Pancreas (tissue), 10 donors: ENCODE measurements at places on chromosomes 13 and 19. TPM values are rescaled to one million over a fixed set of nuclear protein-coding genes. Genes with fewer than 3 reads are reported as not detected.

SLC25A41 gene
- total RNA-seq: 0.14 TPM

TMEM143 gene
- 4.8 TPM for total RNA-seq

SLAIN1 gene
- total RNA-seq: 7.0 TPM

ANGPTL8 gene
- total RNA-seq: not detected

NLRP9 gene
- total RNA-seq: not detected

TMEM145 gene
- total RNA-seq: 1.0 TPM

CNN1 gene
- 1.3 TPM for total RNA-seq

CHAMP1 gene
- total RNA-seq: 9.0 TPM

LGALS14 gene
- total RNA-seq: not detected

S1PR4 gene
- total RNA-seq: not detected

MISP gene
- 1.3 TPM for total RNA-seq

DNA sequence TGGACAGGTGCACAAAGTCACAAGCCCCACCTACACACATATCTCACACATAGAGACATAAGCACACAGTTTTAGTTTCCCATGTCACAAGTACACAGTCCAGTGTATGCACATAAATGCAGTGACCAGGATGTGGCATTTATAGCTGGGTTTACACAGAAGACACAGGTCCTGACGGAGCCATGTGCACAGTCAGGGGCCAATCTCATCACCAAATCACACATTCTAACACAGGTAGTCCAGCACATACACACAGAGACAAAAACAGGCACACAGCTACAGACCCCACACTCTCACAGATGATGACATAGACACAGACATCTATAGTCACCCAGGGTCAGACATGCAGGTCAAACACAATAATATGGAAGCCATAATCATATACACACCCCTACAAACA is 2.1 kb downstream of the NUMBL start:
- H3K4me1 ChIP-seq: peaks cover 2% of the 10 kb centered on the region
- no peak overlapping the region for H3K27ac ChIP-seq
- no peaks in the 10 kb centered on the region for H3K27me3 ChIP-seq
- no peaks in the 10 kb centered on the region for H3K36me3 ChIP-seq
- no peak overlapping the region for H3K4me3 ChIP-seq

GRCh38 chr19:19488875-19489690 is 26.3 kb downstream of the TSSK6 start:
- H3K27me3 ChIP-seq: no peaks in the 10 kb centered on the region
- H3K36me3 ChIP-seq: no peaks in the 10 kb centered on the region
- H3K4me1 ChIP-seq: peaks cover 31% of the 10 kb centered on the region
- H3K27ac ChIP-seq: peak overlapping the region; percentile 64

DNA sequence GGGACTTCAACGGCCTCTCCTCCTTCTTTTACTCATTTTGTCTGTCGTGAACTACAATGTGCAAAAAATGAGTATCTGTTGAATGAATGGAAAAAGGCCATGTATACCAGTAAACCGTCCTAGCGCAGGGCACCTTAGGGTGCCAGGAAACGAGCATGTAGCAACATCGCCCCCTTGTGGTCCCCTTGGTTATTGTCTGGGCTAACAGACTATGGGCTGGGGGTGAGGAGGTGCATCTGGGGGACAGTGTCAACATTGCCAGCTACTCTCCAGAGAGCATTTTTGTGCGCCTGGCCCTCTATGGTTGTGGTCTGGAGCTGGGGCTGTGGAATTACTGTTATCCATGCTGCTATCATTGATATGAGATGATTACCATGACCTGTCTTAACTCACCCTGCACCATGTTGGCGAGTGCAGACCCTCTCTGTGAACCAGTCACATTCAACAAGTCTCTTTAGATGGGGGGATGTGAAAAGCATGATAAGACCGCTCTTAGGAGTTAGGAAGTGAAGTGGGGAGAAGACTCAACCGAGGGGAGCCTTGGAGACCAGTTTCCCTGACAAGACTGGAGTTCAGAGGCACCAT is 22.8 kb upstream of the SIGLEC11 start:
- peak; percentile 68 for DNase-seq
- H3K27ac ChIP-seq: no peak overlapping the region
- H3K4me3 ChIP-seq: no peak overlapping the region
- no peaks in the 10 kb centered on the region for H3K27me3 ChIP-seq
- peaks cover 5% of the 10 kb centered on the region for H3K36me3 ChIP-seq

GRCh38 chr13:27789153-27789494 is 3.2 kb upstream of the GSX1 start:
- no peak for DNase-seq
- peaks cover 6% of the 10 kb centered on the region for H3K4me1 ChIP-seq
- H3K4me3 ChIP-seq: no peak overlapping the region
- no peaks in the 10 kb centered on the region for H3K36me3 ChIP-seq
- peaks cover 27% of the 10 kb centered on the region for H3K27me3 ChIP-seq

- no peak overlapping the region for H3K4me3 ChIP-seq
- no peak for DNase-seq
- H3K4me1 ChIP-seq: no peaks in the 10 kb centered on the region
- H3K27me3 ChIP-seq: no peaks in the 10 kb centered on the region
- H3K27ac ChIP-seq: no peak overlapping the region
- H3K36me3 ChIP-seq: no peaks in the 10 kb centered on the region
Observed at GRCh38 chr13:76677043-76677442, 209.2 kb downstream of the KCTD12 start.

- H3K27me3 ChIP-seq: no peaks in the 10 kb centered on the region
- no peak overlapping the region for H3K4me3 ChIP-seq
- H3K27ac ChIP-seq: no peak overlapping the region
- H3K36me3 ChIP-seq: no peaks in the 10 kb centered on the region
Observed at GRCh38 chr13:24654741-24655140, 25.5 kb upstream of the ATP12A start.

DNA sequence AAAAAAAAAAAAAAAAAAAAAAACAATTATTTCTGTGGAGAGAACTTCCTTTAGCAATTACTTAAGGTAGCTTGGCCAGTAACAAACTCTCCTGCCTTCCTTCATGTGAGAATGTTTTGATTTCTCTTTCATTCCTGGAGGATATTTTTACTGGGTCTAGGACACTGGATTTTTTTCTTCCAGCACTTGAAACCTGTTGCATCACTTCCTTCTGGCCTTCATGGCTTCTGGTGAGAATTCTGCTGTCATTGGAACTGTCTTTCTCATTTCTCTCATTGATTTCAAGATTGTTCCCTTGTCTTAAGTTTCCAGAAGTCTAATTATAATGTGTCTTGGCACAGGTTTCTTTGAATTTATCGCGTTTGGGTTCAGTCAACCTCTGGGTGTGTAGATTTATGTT is 19.3 kb upstream of the RAB20 start:
- DNase-seq: no peak
- H3K27me3 ChIP-seq: no peaks in the 10 kb centered on the region
- peaks cover 6% of the 10 kb centered on the region for H3K4me1 ChIP-seq
- H3K27ac ChIP-seq: no peak overlapping the region
- H3K36me3 ChIP-seq: no peaks in the 10 kb centered on the region

DNA sequence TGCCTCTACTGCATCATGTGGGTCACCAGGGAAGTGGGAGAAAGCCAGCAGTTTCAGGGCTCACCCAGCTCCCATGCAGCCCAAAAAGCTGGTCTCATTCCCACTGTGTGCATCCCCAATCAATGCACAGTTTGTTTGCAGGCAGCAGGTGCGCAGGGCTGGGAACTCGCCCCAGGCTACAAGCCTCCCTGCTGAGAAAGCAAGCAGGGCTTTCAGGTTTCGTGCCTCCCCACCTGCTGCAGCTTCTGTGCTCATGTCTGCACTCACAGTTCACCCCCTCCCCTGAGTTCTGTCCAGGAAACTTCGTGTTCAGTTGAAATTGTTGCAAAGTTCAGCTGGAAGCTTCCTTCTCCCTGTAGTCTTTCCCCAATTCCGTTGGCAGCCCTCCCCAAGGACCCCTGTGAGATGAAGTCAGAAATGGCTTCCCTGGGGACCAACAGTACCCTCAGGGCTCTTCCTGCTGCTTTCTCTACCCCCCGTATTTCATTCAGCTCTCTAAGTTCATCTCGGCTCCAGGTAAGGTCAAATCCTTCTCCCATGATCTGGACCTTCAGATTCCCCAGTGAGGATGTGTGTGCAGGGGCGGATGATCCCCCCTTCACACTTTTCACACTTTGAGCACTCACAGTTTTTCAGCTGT is 10.3 kb upstream of the KLK3 start:
- no peak for DNase-seq
- H3K4me1 ChIP-seq: no peaks in the 10 kb centered on the region
- no peaks in the 10 kb centered on the region for H3K27me3 ChIP-seq
- no peaks in the 10 kb centered on the region for H3K36me3 ChIP-seq
- no peak overlapping the region for H3K4me3 ChIP-seq

- no peak overlapping the region for H3K4me3 ChIP-seq
- DNase-seq: no peak
- no peak overlapping the region for H3K27ac ChIP-seq
Observed at GRCh38 chr19:45368737-45369340, 1.5 kb downstream of the ERCC2 start.

- peak overlapping the region; percentile 64 for H3K27ac ChIP-seq
- no peaks in the 10 kb centered on the region for H3K36me3 ChIP-seq
- H3K27me3 ChIP-seq: no peaks in the 10 kb centered on the region
- peak; percentile 81 for DNase-seq
Observed at GRCh38 chr19:2149980-2150793, 1.2 kb downstream of the AP3D1 start.

- no peaks in the 10 kb centered on the region for H3K4me1 ChIP-seq
- H3K27me3 ChIP-seq: no peaks in the 10 kb centered on the region
- H3K4me3 ChIP-seq: no peak overlapping the region
- no peak for DNase-seq
Observed at GRCh38 chr13:77470986-77471385, 64.5 kb upstream of the SCEL start.

GRCh38 chr19:17703824-17704463 is 15.3 kb upstream of the MAP1S start:
- no peak overlapping the region for H3K27ac ChIP-seq
- H3K4me3 ChIP-seq: no peak overlapping the region
- H3K4me1 ChIP-seq: no peaks in the 10 kb centered on the region
- H3K36me3 ChIP-seq: no peaks in the 10 kb centered on the region
- DNase-seq: no peak
- H3K27me3 ChIP-seq: no peaks in the 10 kb centered on the region

- H3K36me3 ChIP-seq: no peaks in the 10 kb centered on the region
- H3K4me1 ChIP-seq: peaks cover 6% of the 10 kb centered on the region
- DNase-seq: no peak
- H3K4me3 ChIP-seq: no peak overlapping the region
- no peak overlapping the region for H3K27ac ChIP-seq
- no peaks in the 10 kb centered on the region for H3K27me3 ChIP-seq
Observed at GRCh38 chr13:53100394-53101063, 71.9 kb downstream of the OLFM4 start.

GRCh38 chr19:50551715-50552187 is 16.5 kb downstream of the LRRC4B start:
- H3K4me3 ChIP-seq: no peak overlapping the region
- no peaks in the 10 kb centered on the region for H3K36me3 ChIP-seq
- DNase-seq: no peak
- peaks cover 6% of the 10 kb centered on the region for H3K27me3 ChIP-seq

DNA sequence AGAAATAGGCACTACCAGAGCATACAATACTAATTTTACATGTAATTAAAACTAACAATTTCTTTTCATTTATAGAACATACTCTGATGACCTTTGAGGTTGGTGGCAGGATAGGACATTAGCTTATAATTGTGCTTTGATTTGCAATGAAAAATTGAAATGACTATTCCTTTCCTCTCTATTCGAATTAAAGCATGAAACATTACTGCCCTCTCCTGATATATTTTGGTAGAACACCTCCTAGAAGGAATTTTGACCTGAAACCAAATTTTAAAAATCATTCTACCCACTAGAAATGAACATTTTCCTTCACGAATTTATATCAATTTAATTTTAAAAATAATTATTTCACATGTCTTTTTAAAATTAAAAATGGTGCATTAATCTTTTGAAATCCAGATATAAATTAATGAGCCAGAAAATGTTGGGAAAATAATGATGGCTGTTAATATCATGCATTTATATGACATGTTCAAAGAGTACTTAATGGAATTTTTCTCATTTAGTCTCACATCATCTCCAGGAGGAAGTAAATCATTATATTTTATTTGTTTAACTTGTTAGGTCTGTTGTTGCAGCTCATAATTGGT is 556.3 kb upstream of the ARGLU1 start:
- H3K27ac ChIP-seq: no peak overlapping the region
- no peaks in the 10 kb centered on the region for H3K4me1 ChIP-seq
- no peaks in the 10 kb centered on the region for H3K36me3 ChIP-seq
- H3K4me3 ChIP-seq: no peak overlapping the region

DNA sequence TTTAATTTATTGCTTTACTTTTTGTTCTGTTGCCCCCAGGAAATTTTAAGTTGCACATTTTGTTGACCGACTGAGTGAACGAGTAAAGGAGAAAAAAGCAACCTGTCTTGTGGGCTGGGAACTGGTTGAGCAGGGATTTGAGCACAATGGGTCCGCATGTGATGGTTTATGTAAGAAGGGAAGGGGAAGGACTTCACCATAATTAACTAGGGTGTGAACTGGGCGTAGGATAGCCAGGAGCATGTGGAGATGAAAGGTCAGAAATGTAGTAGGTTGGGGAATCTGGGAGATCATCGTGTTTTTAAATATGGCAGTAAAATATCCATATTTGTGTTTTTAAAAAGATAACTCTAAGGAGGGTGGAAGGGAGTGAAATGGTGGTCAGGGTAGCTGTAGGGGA is 99.9 kb downstream of the GPC5 start:
- H3K4me3 ChIP-seq: no peak overlapping the region
- H3K27ac ChIP-seq: no peak overlapping the region
- no peaks in the 10 kb centered on the region for H3K4me1 ChIP-seq
- no peaks in the 10 kb centered on the region for H3K36me3 ChIP-seq
- no peak for DNase-seq
- no peaks in the 10 kb centered on the region for H3K27me3 ChIP-seq

DNA sequence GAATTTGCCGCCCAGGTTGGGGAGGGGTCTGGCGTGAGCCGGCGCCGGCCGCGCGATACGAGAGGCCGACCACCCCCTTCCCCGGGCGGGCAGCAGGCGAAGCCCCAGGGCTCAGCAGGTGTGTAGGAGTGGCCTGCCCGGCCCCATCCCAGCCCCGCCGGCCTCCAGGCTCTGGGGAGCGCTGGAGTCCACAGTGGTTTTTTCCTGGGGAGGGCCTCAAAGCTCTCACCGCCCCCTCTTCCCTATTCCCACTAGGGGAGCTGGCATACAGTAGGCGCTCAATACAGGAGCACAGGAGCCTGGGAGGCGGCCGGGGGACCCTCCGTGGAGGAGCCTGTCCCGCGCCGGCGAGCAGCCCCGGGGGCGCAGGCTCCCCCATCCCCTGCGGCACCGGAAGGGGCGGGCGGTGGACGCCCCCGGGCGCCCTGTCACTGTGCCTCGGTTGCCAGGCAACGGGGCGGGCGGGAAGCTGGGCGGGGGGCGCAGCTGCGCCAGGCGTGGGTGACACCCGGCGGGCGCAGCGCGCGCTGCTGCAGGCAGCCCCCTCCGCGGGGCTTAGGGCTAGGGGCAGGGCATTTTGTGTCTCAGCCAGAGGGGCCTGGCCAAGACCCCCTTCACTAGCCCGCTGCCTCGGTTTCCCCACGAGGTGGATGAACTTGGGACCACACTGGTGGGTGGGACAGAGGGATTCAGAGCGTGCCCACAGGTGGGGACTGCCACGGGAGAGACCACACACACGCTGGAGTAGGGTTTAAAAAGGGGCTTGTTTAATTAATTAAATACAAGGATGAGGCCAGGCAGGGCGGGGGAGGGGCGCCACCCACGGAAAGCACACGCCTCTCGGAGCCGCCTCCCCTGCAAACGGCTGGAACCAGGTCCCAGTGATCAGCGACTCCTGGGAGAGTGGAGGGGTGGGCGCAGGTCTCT is 3.6 kb upstream of the REXO1 start:
- DNase-seq: no peak
- no peaks in the 10 kb centered on the region for H3K36me3 ChIP-seq
- H3K4me1 ChIP-seq: peaks cover 7% of the 10 kb centered on the region
- no peak overlapping the region for H3K27ac ChIP-seq
- no peaks in the 10 kb centered on the region for H3K27me3 ChIP-seq
